ENCODE measurements at places on chromosomes 3 and 15.

DNA sequence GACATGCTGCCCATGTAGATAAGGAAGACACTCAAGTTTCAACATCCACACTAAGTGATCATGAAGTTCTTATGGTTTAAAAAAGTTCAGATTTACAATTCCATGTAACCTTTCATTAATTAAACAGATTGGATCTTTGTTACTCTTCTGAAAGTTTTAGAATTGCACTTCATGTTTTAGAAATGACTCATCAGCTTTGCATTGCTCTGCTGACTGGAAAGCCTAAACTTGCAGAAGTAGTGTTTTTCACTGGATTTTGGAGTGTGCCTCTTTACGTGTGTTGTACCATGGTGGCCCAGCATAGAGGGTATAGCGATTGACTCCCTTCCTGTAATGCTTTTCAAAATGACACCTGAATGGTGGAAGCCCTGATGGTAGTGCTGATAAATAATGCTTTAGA lies 157.9 kb downstream of the BBX start:
- H3K27ac ChIP-seq: no peak overlapping the region
- H3K4me1 ChIP-seq: peaks cover 57% of the 10 kb centered on the region
- no peak for DNase-seq
- no peaks in the 10 kb centered on the region for H3K27me3 ChIP-seq
- H3K36me3 ChIP-seq: peaks cover 3% of the 10 kb centered on the region

DNA sequence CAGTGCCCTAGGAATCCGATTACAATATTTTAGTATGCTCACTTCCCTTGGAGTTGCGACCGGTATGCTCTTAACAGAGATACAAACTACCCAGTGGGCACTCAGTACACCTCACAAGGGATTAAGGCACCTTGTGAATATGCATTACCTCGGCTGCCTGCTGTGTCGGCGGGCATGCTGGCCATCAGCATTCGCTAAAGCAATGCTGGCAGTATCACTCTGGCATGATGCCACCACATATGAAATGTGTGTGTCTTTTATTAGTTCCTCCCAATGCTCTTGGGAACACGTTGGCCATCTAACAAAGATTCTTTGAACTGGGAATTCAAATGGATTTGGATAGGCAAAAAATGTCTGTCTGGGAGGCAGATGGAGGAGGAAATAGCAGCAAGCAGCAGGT lies 67.4 kb upstream of the FOXB1 start:
- no peak overlapping the region for H3K4me3 ChIP-seq
- peaks cover 36% of the 10 kb centered on the region for H3K27me3 ChIP-seq
- H3K36me3 ChIP-seq: no peaks in the 10 kb centered on the region
- H3K4me1 ChIP-seq: no peaks in the 10 kb centered on the region

GRCh38 chr3:185630182-185630622 lies 44.1 kb downstream of the SENP2 start:
- no peaks in the 10 kb centered on the region for H3K27me3 ChIP-seq
- H3K4me3 ChIP-seq: no peak overlapping the region
- no peaks in the 10 kb centered on the region for H3K4me1 ChIP-seq
- no peak for DNase-seq

- H3K27me3 ChIP-seq: peaks cover 40% of the 10 kb centered on the region
- H3K36me3 ChIP-seq: no peaks in the 10 kb centered on the region
- no peaks in the 10 kb centered on the region for H3K4me1 ChIP-seq
- H3K27ac ChIP-seq: no peak overlapping the region
These were observed 147.7 kb upstream of the GALNT15 start for GRCh38 chr3:16026753-16027152.

GRCh38 chr3:189132231-189132671 lies 39.5 kb upstream of the TPRG1 start:
- peaks cover 58% of the 10 kb centered on the region for H3K4me1 ChIP-seq
- DNase-seq: peak; percentile 58
- no peaks in the 10 kb centered on the region for H3K27me3 ChIP-seq
- peaks cover 15% of the 10 kb centered on the region for H3K36me3 ChIP-seq
- peak overlapping the region; percentile 67 for H3K4me3 ChIP-seq
- H3K27ac ChIP-seq: peak overlapping the region; percentile 99

GRCh38 chr3:58021072-58021959 lies 13.1 kb downstream of the FLNB start:
- H3K4me1 ChIP-seq: peaks cover 2% of the 10 kb centered on the region
- no peak overlapping the region for H3K4me3 ChIP-seq

GRCh38 chr3:125202197-125202596 lies 10.4 kb downstream of the SLC12A8 start:
- H3K27me3 ChIP-seq: no peaks in the 10 kb centered on the region
- no peak overlapping the region for H3K4me3 ChIP-seq
- peaks cover 2% of the 10 kb centered on the region for H3K4me1 ChIP-seq
- H3K36me3 ChIP-seq: no peaks in the 10 kb centered on the region
- H3K27ac ChIP-seq: no peak overlapping the region
- no peak for DNase-seq

DNA sequence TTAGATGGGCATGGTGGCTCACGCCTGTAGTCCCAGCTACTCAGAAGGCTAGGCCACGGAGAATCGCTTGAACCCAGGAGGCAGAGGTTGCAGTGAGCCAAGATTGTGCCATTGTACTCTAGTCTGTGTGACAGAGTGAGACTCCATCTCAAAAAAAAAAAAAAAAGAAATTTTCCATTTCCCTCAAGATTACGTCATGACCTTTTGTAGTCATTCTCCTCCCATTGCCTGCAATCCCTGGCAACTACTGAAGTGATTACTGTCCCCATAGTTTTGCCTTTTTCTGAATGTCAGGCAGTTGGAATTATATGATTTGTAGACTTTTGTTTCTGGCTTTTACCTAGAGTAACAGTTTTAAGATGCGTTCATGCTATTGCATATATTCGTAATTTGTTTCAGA lies 28.0 kb downstream of the WDR76 start:
- H3K4me3 ChIP-seq: no peak overlapping the region
- peaks cover 50% of the 10 kb centered on the region for H3K36me3 ChIP-seq
- H3K27ac ChIP-seq: no peak overlapping the region

- H3K36me3 ChIP-seq: peaks cover 3% of the 10 kb centered on the region
- DNase-seq: no peak
- H3K4me3 ChIP-seq: no peak overlapping the region
- no peak overlapping the region for H3K27ac ChIP-seq
These were observed 86.7 kb downstream of the MCF2L2 start for GRCh38 chr3:183341545-183342288.

DNA sequence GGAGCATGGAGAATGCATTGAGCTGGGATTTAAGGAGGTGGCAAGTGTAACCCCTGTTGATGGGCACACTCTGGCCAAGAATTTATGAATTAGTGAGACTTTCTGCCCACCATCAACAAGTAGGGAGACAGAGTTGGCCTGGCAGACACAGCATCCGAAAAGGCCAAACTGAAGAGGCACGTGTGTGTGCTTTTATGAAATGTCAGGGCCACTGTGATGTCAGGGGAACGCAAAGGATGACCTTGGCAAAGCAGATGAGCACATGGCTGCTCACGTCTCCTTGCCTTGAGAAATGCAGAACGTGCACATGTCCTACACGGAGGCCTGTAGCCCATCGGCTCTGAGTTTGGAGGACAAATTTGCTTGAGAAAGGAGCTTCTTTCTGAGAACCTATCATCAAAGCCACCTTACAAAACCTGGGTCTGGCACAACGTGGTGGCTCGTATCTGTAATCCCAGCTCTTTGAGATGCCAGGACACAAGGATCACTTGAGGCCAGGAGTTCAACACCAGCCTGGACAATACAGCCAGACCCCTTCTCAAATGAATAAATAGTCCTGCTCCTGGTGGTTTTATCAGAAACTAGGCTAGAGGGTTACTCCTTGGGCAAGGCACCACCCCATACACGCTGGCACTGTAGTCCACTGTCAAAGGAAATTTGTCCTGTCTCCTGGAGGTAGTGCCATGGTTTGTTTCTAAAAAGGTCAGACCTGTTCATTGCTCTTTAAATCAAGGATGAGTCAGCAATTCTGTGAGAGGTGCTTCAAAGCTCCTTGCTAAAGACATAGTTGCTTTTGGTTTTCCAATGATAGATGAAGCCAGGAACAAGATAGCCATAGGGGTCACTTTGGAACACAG lies 941 bp upstream of the SH3BP5 start:
- no peak for DNase-seq
- H3K4me3 ChIP-seq: peak overlapping the region; percentile 98
- H3K27me3 ChIP-seq: no peaks in the 10 kb centered on the region
- peaks cover 15% of the 10 kb centered on the region for H3K36me3 ChIP-seq
- no peak overlapping the region for H3K27ac ChIP-seq

- no peak for DNase-seq
- no peaks in the 10 kb centered on the region for H3K4me1 ChIP-seq
- H3K27me3 ChIP-seq: no peaks in the 10 kb centered on the region
- no peak overlapping the region for H3K27ac ChIP-seq
- no peak overlapping the region for H3K4me3 ChIP-seq
These were observed 240.2 kb upstream of the ZNF717 start for GRCh38 chr3:76025561-76025960.

- peak overlapping the region; percentile 81 for H3K27ac ChIP-seq
- peak overlapping the region; percentile 72 for H3K4me3 ChIP-seq
- H3K36me3 ChIP-seq: peaks cover 4% of the 10 kb centered on the region
- no peaks in the 10 kb centered on the region for H3K27me3 ChIP-seq
- H3K4me1 ChIP-seq: peaks cover 10% of the 10 kb centered on the region
- no peak for DNase-seq
These were observed 148 bp downstream of the RBMS3 start for GRCh38 chr3:29281094-29281343.

DNA sequence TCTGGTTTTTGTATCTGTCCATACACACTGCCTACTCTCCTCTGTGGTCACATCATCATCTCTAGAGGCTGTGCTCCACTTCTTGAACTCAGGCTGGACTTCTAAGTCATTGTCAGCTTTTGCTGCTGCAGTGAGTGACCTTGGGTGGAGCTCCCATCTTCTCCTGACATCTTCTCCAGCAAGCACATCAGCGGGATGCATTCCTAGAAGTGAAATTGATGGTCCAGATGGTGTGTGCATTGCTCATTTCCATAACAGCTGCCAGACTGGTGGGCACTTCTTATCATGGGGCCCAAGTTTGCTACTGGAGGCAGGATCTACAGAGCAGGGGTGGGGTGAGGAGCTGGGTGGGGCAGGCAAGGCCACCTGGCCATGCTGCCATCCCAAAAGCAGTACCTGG lies 109.9 kb downstream of the DNAJB8 start:
- H3K36me3 ChIP-seq: no peaks in the 10 kb centered on the region
- DNase-seq: no peak
- H3K27ac ChIP-seq: peak overlapping the region; percentile 39

- H3K4me1 ChIP-seq: no peaks in the 10 kb centered on the region
- DNase-seq: no peak
- H3K4me3 ChIP-seq: no peak overlapping the region
- H3K36me3 ChIP-seq: no peaks in the 10 kb centered on the region
- H3K27me3 ChIP-seq: peaks cover 52% of the 10 kb centered on the region
These were observed 32.0 kb upstream of the CGNL1 start for GRCh38 chr15:57344282-57344681.

DNA sequence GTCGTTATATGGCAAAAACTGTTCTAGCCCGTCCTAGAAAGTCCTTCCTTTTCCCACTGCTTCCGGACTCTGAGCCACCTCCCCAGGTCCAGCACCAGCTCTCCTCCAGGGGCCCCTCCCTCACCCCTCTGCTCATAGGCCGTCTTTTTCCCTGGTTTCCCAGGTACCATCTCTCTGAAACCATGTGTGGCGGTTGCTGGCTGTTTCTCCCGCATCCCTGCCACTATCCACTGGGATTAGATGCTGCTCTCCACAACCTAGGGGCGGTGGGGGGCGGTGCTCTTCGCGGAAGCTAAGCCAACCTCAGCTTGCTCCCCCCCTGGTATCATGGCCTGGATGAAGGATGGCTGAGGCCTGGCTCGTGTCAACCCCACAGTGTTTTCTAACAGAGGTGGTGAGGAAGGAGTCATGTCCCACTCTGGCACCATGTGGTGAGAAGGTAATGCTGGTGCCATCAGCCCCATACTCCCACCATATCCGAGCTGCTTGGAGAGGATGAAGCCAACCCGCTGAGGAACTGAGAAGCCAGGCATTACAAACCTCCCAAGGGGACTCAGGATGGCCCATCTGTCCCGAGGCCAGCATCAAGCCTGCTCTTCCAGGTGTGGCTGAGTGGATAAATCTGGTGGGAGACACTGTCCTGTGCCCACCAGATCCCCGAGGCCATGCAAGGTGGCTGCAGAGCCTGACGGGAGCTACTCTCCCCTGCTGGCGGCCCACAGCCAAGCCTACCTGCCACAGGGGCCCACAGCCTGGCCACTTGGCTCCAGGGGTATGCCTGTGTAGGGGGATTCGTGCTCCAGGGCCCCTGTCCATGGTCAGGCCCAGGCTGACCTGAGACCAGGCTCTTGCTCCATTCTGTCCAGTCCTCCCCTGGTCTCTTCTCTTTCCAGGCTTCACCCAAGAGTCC lies 27.9 kb upstream of the SLC41A3 start:
- H3K36me3 ChIP-seq: peaks cover 2% of the 10 kb centered on the region
- no peak overlapping the region for H3K4me3 ChIP-seq
- no peak for DNase-seq
- no peaks in the 10 kb centered on the region for H3K4me1 ChIP-seq

DNA sequence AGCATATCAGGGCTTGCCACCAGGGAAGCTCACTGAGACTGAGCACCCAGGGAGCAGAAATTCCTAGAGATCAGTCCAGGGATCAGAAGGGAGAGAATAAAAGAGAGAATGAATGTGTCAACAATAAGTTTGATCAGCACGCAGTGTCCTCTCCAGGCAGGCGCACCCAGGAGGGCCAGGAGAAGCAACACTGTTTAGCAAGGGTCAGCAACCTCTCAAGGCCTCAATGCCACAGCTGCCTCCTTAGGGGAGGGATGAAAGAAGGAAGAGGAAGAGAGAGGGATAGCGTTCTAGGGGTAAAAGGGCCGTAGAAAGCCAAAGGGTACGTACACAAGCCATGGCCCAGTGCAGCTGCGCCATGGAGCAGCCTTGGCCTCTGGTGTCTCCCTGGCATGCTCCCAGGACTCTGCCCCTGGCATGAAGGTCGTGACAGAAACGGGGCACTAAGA lies 399.8 kb downstream of the SHQ1 start:
- no peak overlapping the region for H3K27ac ChIP-seq
- no peak overlapping the region for H3K4me3 ChIP-seq
- H3K36me3 ChIP-seq: peaks cover 25% of the 10 kb centered on the region
- DNase-seq: no peak
- peaks cover 28% of the 10 kb centered on the region for H3K4me1 ChIP-seq

GRCh38 chr3:195774917-195775316 lies 36.8 kb downstream of the MUC4 start:
- peaks cover 13% of the 10 kb centered on the region for H3K36me3 ChIP-seq
- H3K27ac ChIP-seq: no peak overlapping the region
- no peak overlapping the region for H3K4me3 ChIP-seq
- DNase-seq: no peak

- no peak for DNase-seq
- H3K36me3 ChIP-seq: peaks cover 61% of the 10 kb centered on the region
- no peaks in the 10 kb centered on the region for H3K27me3 ChIP-seq
- H3K4me3 ChIP-seq: no peak overlapping the region
- H3K4me1 ChIP-seq: peaks cover 2% of the 10 kb centered on the region
These were observed 9.8 kb upstream of the GMPPB start for GRCh38 chr3:49733551-49733950.

GRCh38 chr15:70933411-70933810 lies 40.8 kb downstream of the LRRC49 start:
- H3K4me1 ChIP-seq: no peaks in the 10 kb centered on the region
- H3K36me3 ChIP-seq: no peaks in the 10 kb centered on the region
- DNase-seq: no peak
- no peak overlapping the region for H3K4me3 ChIP-seq
